Suppressor macrophage treated with lipopolysaccharide for 4 hours (primary cell): ENCODE measurements at places on chromosomes 3 and 15.

DNA sequence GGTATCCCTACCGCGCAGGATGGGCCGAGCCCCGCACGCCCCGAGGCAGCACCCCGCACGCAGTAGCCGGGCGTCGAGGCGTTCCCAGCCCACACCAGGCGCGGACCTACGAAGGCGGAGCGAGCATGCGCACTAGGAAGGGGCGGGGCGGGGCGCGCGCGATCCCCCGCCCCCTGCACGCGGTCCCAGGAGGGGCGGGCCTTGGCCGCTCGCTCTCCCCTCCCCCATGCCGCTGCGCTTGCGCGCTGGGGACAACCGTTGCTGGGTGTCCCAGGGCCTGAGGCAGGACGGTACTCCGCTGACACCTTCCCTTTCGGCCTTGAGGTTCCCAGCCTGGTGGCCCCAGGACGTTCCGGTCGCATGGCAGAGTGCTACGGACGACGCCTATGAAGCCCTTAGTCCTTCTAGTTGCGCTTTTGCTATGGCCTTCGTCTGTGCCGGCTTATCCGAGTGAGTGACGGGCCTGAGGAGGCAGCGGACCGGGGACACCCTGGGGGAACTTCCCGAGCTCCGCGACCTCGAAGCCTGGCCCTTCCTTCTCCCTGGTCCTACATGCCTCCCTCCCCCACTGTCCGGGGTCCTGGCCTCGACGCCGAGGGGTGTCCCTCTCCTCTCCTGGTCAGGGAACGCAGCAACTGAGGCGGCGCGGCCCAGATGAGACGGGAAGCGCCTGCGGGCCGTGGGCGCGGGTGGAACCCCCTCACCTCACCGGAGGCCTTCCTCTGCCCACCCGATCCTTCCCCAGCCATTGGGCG is at the start of gene SPESP1:
TSS of gene SPESP1 (plus strand) at position 258 of the 755 bp plus-strand sequence. CDS start at position 387, 129 bp downstream.
- DNase-seq = peak; percentile 23

GRCh38 chr3:56880720-56881575 is 79.2 kb upstream of the ARHGEF3 start:
- no peak for DNase-seq

DNA sequence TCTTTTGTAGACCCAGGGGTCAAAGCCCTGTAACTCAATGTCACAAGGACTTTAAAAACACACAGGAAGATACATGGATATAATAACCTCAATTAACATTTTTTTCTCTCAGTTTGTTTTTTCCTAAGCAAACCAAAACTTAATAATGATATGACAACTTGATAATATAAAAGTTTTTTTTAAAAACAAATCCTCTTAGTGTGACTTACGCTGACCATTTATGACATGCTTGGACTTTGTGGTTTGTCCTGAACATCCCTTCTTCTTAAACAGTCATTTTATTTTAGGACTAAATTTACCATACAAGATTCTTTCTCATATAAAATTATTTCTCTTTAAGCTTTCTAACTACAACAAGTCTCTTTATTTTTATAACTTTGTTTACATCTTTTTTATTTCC is 25.4 kb upstream of the FAM3D start:
- no peak for DNase-seq

DNA sequence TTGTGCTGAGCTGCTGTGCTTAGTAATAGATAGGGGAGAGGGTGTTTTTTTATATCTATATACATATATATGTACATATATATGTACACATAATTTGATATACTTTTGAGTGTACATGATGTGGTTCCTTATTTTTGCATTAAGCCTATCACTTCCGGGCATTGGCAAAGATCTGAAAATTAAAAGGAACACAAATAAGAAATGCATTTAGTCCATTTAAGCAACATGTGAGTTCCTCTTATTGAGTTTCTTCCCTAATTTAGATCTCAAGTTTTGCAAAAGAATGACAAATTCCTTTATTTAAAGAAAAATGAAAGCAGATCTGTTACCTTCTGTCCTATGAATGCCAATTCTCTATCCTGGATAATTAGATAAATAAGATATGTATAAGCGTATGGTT is 435.1 kb downstream of the LPP start:
- peak; percentile 84 for DNase-seq

- DNase-seq = peak; percentile 40
Observed at GRCh38 chr3:138213398-138214085, 26.4 kb downstream of the ARMC8 start.

DNA sequence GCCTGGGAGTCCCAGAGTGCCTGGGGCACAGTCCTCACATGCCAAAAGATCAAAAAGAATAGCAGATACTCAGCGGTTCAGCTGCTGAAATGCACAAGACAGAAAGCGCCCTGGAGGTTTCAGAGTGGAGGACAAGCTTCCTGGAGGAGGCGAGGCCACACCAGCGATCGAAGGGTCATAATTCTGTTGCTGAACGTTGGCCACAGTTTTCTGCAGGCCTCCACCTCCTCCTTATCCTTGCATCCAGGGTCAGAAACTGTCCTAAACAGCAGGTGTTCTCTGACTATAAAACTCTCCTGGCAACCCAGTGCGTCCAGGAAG is 220.3 kb upstream of the LINGO1 start:
- DNase-seq = no peak

GRCh38 chr3:194755671-194756459 is 70.2 kb downstream of the FAM43A start:
- DNase-seq = no peak
